ENCODE measurements at places on chromosomes 5 and 9. TPM values are rescaled to one million over a fixed set of nuclear protein-coding genes. Genes with fewer than 3 reads are reported as not detected.

ARAP3 gene
- 0.83 TPM for total RNA-seq

MAST4 gene
- total RNA-seq = 8.8 TPM

KCNIP1 gene
- not detected for total RNA-seq

AGPAT2 gene
- 36.2 TPM for total RNA-seq

FBXL7 gene
- total RNA-seq = 6.2 TPM

OR1J2 gene
- not detected for total RNA-seq

RMI1 gene
- total RNA-seq = 11.1 TPM

HAVCR1 gene
- total RNA-seq = not detected

LOX gene
- total RNA-seq = 26.4 TPM

GPR151 gene
- total RNA-seq = not detected

CXCL14 gene
- not detected for total RNA-seq

SLC25A2 gene
- not detected for total RNA-seq

F2RL2 gene
- 0.71 TPM for total RNA-seq

OLFML2A gene
- 6.2 TPM for total RNA-seq

SCGB3A2 gene
- not detected for total RNA-seq

PDGFRB gene
- total RNA-seq = 8.7 TPM

All from LHCN-M2 (cell line).